ENCODE measurements at places on chromosomes 7 and 10.

GRCh38 chr7:91812388-91812787 lies 68.1 kb downstream of the MTERF1 start:
- DNase-seq = no peak

DNA sequence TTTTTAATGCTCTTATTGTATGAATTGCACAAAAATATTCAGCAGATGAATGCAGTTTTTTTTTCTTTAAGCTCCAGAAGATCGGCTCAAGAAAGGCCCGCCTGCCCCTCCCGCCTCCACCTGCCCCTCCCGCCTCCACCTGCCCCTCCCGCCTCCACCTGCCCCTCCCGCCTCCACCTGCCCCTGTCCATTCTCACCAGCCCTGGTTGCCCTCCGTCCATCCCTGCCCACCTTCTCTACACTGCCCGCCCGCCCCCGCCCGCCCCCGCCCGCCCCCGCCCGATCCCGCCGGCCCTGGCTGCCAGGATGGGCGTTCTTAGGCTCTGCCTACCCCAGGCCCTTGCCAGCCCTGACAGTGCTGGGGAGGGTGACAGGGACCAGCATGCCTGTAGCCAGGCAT lies 67.4 kb downstream of the GLRX3 start:
- no peak for DNase-seq

GRCh38 chr10:61965703-61966395 lies 64.3 kb downstream of the ARID5B start:
- DNase-seq = no peak

DNA sequence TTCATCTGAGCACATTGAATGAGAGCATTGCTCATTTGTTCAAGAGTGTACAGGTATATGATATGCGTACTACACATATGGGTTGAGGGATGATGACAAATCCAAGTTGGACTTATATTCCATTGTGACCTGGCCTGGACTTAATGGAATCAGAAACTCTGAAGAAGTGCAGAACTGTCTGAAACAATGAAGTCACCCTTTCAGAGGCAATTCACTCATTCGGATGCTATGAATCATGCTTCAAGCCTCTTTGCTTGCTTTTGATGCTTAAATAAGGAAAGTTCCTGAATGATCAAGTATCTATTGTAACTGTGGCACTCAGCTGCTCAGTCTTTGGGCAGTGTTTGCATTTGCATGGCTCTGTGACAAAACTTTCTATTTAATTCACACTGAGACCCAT lies 93.4 kb downstream of the ZNF365 start:
- DNase-seq = no peak

DNA sequence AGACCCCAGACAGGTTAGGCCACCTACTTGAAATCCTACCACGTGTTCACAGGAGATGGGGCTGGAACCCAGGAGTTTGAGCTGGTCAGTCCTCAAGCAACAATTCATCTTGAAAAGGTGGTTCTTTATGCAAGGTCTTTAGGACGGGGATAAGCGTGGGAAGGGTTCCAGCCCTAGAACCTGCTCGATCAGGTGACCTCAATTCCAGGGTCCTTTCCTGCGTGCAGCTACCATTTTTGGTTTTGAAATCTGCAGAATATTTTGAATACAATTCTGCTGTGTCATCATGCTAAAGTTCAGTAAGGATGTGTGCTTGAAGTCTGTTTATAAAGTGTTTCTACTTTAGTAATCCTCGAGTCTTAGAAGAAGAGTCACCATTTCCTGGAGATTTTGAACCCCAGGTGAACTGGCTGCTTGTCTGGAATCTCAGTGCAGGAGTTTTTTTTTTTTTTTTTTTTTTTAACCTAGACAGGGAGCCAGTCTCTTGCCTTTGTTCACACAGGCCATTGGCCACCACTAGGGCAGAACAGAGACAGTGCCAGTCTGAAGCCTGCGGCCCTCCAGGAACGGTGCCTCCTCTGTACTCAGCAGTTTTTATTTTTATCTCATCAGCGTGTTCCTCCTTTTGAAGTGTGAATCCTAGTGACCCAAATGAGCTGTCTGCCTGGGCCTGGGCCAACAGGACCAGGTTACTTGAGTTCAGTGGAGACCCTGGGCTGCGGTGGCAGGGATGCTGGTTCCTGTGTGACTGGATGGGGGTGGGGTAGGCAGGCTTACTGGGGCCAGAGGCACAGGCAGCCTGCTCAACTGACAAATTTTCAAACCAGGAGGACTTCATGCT lies 54.6 kb downstream of the EEPD1 start:
- peak; percentile 59 for DNase-seq

DNA sequence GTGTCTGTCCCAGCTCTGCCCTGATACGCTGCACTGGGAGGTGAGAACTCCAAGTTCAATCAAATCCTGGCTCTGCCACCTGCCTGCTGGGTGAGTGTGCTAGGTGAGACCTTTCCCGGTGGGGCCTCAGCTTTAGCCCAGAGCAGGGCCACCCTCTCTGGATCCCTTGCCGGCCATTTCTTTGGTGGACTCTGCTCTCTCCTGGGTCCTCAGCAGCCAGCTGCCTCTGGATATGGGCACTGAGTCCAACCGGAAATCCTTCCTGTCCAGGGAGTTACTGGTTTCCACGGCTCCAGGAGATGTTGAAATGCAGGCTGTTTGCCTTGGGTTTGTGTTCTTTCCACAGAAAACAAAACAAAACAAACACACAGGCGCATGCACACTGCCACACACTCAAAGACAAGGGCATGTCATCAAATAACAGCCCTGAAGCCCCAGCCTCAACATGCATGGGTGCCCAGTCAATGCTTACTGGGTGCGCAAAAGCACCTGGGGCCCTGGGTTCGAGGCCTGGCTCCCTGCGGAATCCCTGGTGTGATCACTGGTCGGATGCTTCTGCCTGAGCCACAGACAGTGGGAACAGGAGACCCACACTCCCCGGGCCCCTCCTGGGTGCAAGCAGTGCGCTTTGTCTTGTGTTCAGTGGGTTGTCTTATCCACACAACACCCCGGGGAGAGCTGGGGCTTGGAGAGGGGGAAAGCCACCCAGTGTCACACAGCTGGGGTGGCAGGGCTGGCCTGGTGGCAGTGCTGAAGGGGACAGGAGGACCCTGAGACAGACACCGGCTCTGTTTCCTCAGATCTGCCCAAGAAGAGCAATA lies 33.1 kb downstream of the PPIF start:
- DNase-seq = no peak

DNA sequence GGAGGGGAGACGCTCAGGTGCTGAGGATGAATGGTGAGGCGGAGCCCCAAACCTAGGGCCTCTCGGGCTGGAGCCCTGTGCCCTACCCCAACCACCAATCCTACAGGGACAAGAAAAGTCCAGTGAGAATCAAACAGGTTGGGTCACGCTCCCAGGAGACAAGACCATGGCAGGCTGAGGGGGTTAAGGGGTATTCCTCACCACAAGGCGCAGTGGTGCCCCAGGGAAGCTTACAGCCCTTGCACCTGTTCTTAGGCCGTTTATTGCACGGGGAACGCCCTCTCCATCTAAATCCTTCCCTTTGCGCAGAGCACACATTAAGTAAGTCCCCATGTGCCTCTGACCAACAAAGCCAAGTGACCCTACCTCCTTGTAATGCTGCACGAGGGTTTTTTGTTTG lies 3.5 kb downstream of the FZD9 start:
- no peak for DNase-seq

All from fibroblast of skin of left biceps (primary cell).